ELR (cell line): ENCODE measurements at places on chromosomes 7 and 10.

GRCh38 chr7:29350351-29350750 is 155.8 kb downstream of the CHN2 start:
- no peak for DNase-seq

- DNase-seq: no peak
These were observed 706.9 kb upstream of the GHITM start for GRCh38 chr10:83432261-83433045.

DNA sequence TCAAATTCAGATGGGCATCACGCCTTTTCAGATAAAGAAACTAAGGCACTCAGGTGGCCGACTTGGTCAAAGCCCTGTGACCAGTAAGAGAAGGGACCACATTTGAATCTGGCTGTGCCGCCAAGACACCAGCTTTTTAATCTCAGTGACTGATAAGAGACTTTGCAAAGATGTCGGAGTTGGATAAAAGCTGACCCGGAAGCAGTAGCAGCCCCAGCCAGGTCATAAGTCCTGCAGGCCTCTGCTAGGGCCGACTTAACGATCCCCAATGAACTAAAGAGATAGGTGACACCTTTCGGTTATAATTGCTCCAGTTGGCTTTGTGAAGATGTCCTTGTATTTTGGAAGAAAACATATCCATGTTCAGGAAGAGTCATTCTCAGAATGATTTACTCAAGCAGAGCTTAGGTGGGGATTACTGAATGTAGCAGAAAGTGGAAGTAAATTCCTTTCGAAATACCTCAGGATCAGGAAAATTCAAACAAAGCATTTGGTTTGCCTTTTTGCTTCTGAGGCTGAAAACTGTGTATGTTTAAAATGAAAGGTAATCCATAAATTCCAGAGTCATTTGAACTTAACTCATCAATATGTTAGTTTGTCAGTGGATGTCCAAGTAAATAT is 164.2 kb upstream of the PITRM1 start:
- no peak for DNase-seq

DNA sequence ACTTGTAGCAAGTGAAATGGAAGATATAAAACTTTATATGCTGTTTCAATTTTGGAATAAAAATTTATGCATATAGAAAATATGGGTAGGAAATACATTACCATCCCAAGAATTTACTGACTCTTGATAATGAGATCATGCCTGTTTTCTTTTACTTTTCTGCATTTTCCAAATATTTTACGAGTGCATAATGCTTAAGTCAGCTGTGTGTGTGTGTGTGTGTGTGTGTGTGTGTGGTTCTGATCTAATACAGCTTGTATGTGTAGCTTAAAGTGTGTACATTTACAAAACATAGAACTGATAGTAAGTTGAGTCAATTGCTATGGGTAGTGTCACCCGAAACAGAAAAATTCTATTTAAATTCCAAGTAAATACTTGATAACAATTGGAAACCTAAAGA is 315.9 kb upstream of the LRRN3 start:
- peak; percentile 38 for DNase-seq

DNA sequence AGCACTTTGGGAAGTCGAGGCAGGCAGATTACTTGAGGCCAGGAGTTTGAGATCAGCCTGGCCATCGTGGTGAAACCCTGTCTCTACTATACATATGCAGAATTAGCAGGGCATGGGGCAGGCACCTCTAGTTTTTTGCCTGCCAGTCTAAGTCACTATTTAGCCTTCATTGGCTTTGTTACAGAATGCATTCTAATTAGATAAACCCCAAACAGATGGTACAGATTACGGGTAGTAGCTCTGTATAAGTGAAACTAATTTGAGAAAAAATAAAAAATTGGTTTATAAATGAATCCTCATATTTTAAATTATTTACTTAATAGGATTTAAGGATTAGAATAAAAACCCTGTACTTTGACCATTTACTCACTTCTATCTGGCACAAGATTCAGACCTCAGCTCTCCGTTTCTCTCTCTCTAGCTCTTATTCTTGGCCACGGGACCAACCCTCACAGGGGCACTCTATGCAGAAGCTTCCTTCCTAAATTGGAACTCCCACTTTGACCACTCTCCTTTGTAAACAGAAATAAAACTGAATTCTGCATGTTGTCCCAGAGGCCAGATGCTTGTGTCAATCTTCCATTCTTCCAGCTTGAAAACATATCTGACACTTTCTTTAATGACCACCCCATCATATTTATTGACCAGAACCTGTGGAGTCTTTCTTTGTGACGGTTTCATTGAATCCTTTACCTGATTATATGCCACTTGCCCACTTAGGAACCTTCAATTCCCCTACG is 26.8 kb downstream of the BET1 start:
- no peak for DNase-seq

- DNase-seq: no peak
These were observed 3.4 kb downstream of the ADRA2A start for GRCh38 chr10:111080224-111080623.

DNA sequence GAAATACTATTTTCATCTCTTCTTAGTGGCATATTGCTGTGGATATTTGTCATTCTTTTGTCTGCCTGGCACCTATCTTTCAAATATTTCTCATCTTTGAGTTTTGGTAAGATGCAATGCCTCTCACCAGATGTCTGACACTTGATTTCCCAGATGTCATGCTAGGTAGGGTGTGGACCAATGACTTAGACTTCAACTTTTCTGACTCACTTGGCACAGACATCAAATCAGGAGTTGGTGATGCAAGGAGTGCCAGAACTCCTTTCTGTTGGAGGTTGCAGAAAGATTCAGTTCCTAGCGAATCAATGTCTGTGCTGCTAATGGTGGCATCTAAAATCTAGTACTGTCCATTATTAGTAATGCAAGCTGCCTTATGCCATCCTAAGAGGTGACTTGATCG is 216.9 kb upstream of the FERD3L start:
- peak; percentile 19 for DNase-seq

- no peak for DNase-seq
These were observed 340.8 kb downstream of the KCNMA1 start for GRCh38 chr10:77296534-77297392.

- peak; percentile 31 for DNase-seq
These were observed 32.5 kb upstream of the EIF4H start for GRCh38 chr7:74141705-74142104.

DNA sequence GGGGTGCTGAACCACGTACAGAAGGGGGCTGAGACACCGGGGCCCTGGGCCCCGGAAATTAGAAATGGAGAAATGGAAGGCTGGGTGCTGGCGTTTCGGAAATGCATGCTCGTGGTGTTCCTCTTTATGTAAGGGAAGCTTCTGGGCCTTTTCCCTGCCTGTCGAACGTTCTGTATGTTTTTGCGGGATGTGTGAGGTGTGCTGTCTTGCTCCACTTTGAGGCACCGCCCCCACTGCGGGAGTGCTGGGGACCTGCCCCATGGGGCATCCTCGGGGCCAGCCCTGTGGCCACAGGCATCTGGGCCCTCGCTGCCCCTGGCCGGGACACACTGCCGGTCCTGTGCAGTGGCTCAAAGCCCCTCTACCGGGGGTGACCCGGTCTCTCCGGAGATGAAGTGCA is 1.7 kb upstream of the VENTX start:
- no peak for DNase-seq

- DNase-seq: peak; percentile 62
These were observed 48.3 kb downstream of the ADCYAP1R1 start for GRCh38 chr7:31100445-31100844.

DNA sequence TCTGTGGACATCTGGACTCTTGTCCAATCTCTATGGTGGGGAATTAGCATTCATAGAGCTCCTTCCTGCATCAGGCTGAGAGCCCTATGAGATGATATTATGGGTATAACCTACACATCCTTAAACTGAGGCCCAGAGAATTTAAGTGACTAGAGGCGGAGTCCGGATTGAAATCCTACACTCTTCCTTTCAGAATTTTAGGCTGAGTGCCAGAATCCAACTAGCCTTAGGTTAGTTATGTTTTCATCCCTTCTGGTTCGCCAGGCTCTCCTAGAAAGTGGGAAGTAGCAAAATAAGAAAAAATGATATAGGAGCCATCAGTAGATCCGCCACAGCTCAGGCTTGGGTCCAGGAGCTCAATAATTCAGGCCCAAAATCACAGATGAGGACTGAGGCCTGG is 212.5 kb downstream of the GLI3 start:
- DNase-seq: no peak

GRCh38 chr7:95421000-95421846 is 13.6 kb downstream of the PON2 start:
- no peak for DNase-seq

DNA sequence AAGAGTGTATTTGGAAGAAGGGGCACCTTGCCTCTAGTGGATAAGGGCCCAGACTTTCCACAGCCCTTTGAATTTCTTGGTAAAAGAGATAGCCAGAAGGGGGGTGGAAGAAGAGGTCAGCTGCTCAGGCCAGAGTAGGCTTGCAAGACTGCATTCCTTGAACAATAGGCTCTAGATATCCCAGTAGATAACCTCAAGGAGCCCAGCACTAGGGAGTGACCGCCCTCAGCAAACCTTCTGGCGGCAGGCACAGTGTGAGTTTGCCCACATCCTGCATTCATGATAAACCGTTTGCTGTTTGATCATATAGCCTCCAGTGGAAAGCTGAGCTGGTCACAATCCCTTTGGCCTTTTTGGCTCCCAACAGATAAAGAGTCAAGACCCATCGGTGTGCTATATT is 70.5 kb downstream of the NPY start:
- no peak for DNase-seq

GRCh38 chr10:9081961-9082360 is 1027.5 kb downstream of the GATA3 start:
- no peak for DNase-seq

- DNase-seq: no peak
These were observed 41.0 kb downstream of the LCOR start for GRCh38 chr10:96873086-96873485.

GRCh38 chr10:120382360-120382759 is 74.7 kb upstream of the PLPP4 start:
- no peak for DNase-seq

DNA sequence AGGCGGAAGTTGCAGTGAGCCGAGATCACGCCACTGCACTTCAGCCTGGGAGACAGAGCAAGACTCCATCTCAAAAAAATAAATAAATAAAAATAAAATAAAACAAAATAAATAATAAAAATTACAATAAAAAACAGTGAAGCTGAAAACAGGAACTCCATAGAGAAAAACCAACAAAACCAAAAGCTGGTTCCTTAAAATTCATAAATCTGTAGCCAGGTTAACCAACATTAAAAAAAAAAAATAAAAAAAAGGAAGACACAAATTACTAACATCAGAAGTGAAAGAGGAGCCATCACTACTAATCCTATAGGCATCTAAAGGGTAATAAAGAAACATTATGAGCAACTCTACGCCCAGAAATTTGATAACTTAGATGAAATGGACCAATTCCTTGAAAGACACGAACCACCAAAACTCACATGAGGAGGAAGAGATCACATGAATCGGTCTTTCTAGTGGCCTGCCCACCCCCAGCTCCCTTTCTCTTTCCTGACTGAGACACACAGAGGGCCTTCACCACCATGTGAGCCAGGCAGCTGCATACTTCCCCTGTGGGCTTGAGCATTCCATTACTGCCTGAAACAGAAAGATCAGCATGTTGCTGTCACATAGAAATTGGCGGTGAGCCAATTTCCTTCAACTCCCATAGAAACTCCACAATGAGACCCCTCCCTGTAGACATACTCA is 208.7 kb downstream of the MAD1L1 start:
- DNase-seq: peak; percentile 11

DNA sequence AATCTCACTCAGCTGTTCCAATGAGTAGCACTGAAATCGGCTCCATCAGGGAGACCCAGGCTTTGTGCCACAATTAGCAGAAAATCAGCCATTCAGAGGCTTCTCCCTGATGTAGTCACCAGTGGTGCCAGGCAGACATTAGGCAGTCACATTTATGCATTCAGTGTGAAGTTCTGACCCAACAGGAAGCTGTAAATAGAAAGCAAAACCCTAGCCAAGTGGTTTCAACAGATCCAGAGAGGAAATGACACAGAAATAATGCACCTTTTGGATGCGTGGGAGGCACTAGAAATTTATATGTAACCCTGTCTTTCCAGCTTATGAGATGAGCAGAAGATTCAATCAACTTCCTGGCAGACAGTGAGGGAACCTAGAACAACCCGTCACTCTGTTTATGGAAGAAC is 186.4 kb downstream of the PDE1C start:
- peak; percentile 86 for DNase-seq

- no peak for DNase-seq
These were observed 27.6 kb downstream of the EZH2 start for GRCh38 chr7:148856578-148856881.

- peak; percentile 43 for DNase-seq
These were observed 333 bp downstream of the SMNDC1 start for GRCh38 chr10:110304394-110304779.

DNA sequence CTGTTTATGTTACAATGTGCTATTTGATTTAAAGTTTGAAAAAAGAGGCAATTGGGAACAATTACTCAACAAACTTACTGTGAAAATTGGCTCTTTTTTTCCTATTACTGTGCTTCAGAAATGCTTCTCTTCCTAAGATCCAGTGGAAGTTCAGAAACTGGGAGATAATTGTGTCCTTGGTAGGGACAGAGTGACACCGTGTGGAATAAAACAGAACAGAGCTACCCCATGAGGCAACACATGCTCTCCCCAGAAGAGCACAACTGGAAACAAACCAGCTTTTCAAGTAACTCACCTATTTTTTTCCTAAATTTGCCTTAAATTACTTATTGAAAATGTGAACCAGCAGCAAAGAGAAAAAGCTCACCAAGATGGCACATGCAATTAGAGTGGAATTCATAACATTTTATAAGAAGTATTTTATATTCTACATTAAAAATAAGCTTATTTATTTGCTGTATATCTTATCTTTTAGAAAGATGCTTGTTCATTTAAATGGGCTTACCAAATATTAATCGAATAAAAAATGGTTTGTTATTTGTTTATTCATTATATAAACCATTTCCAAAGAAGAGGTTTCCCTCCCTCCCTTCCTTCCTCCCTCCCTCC is 346.1 kb upstream of the ANKRD30A start:
- DNase-seq: peak; percentile 51

DNA sequence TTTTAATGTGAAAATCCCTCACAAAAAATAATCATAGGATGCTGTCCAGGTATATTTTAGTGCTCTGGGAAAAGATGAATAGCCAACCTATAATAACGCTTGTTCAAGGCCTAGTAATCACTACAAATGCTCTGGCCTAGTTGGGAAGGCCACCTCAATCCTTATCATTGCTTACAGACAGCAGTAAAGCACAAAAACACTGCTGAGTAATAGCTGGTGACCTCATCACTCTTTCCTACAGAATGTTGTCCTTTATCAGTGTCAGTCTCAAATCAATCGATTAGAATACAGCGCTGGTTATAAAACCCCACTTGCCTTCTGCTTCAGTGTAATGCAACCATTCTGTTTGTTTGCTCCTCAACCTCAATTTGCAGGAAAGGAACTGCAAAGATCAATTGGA is 72.6 kb upstream of the STEAP1 start:
- no peak for DNase-seq

- no peak for DNase-seq
These were observed 989.4 kb downstream of the CCSER2 start for GRCh38 chr10:85317827-85318226.
